ENCODE measurements at places on chromosomes 2 and 18.

- DNase-seq = peak; percentile 11
These were observed 559.2 kb downstream of the RNF144A start for GRCh38 chr2:7476371-7476770.

DNA sequence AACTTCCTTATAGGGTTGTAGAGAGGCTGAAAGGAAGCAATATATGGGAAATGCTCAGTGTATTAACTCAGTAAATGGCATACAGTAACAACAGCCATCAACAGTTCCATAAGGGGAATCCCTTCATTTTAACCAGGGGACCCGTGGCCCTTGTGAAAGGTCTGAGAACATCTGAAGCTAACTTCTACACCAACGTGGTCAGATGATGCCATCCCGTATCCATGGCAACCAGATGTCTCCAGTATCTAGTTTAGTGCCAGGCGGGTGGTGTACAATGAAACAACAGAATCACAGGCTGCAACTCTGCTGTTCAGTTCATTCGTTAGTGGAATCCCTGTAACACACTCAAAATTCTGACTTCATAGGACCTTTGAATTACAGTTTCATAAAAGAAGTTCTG is 162.3 kb downstream of the TGIF1 start:
- DNase-seq = peak; percentile 23

DNA sequence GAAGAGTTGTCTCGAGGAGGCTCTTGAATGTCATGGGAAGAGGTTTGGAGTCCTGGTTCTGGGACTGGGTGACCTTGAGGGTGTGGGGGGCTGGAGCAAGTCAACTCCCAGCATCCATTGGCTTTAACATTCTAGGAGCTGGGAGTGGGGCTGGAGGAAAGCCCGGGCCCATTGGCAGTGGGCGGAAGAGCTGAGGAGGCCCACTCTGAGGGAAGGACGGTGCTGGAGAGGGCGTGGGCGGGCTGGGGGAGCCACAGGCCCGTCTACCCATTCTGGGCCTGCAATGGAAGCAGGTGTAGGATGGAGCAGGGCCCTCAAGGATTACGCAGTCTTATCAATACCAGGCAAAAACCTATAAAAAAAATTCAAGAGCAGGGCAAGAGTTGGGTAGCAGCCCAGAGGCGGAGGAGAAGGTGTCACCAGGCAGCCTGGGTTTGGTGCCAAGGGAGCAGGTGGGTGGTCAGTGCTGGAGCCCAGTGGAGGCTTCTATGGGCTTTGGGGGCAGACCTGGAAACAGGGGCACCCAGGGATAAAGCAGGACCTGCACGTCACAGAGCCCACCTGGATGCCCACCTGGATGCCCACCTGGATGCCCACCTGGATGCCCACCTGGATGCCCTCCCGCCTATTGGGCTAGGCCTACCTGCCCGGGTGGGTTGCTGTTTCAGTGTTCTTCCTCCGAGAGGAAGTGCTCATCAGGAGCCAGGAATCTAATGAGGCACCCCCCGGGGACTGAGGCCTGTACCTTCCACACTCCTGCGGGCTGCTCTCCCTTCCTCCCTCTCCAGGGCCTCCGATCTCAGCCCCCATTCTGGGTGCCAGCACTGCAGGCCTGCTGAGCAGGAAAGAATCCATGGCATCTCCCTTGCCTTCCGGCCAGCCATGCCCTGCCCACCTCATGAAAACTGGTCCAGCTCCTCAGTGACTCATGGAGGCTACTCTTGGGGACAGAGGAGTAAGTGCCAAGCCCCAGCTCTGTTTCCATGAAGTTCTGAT is 71.3 kb downstream of the CTIF start:
- DNase-seq = no peak

GRCh38 chr2:26754972-26755670 is 9.0 kb upstream of the SLC35F6 start:
- no peak for DNase-seq

DNA sequence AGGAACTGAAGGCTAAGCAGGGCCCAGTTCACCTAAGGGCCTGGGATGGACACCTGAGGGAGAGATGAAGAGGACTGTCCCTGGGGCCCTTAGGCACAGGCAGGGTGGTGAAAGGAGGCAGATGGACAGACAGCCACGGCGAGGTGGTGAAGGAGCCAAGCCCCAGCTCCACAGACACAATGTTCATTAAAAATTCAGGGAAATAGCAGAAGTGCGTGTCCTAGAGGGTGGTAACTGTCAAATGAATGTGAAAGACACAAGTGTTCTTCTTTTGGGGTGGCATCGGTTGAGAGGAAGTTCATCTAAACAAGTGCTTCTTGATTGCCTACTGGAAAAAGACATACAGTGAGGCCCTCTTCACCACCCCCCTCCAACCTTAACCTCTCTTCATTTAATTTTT is 76.2 kb upstream of the SIX2 start:
- no peak for DNase-seq

GRCh38 chr2:2660789-2661355 is 329.8 kb upstream of the MYT1L start:
- no peak for DNase-seq

DNA sequence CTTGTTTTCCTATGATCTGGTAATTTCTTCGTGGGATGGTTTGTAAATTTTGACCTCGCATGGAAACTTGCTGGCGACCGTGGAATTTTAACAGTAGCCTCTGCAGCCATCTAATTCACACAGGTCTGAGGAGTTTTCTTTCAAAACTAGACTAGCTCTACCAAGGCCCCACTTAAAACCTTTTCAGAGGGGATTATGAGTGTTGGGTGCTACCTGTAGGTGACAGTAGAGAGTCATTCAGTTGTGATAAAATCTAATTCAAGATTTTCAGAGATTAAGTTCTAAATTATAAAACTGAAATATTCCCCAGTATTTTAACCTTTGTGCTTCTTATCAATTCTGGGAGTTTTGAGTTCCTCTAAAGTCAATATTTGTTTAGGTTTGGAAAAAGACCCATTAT is 31.0 kb downstream of the THSD7B start:
- DNase-seq = no peak

DNA sequence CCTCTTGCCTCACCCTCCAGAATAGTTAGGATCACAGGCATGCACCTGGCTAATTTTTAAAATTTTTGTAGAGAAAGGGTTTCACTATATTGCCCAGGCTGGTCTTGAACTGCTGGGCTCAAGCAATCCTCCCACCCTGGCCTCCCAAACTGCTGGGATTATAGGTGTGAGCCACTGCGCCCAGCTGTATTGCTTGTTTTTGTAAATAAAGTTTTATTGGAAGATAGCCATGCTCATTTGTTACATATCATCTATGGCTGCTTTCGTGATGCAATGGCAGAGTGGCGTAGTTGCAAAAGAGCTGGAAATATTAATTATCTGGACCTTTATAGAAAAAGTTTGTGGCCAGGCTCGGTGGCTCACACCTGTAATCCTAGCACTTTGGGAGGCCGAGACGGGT is 109.4 kb upstream of the SPRED2 start:
- no peak for DNase-seq

DNA sequence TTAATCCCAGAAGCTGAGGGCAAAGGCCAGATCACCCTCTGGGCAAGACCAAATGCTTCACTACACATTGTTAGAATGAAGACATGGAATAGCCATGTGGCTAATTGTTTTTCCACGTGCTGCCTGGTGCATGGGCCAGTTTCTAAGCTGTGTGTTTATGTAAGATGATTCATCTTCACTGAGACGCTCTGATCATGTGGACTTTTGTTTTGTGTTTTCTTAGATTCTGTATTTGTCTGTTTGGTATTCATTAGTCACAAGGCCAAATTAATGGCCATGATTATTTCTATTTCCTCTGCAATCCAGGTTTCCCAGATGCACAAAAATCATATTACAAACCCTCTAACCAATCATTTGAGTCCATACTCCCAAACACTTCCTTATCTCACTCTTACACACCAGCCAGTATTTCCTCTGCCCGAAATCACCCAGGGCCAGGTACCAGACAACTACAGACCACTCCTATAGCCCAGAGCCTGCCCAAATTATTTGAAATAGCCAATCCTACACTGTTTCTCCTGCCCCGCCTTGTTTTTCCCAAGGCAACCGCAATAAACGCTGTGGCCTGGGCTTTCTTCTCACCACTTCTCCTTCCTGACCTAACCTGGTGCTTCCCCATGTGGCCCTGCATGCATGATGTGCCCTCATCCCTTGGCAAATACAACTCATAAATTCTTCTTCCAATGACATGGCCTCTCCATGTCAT is 94.2 kb upstream of the SP3 start:
- DNase-seq = peak; percentile 35

DNA sequence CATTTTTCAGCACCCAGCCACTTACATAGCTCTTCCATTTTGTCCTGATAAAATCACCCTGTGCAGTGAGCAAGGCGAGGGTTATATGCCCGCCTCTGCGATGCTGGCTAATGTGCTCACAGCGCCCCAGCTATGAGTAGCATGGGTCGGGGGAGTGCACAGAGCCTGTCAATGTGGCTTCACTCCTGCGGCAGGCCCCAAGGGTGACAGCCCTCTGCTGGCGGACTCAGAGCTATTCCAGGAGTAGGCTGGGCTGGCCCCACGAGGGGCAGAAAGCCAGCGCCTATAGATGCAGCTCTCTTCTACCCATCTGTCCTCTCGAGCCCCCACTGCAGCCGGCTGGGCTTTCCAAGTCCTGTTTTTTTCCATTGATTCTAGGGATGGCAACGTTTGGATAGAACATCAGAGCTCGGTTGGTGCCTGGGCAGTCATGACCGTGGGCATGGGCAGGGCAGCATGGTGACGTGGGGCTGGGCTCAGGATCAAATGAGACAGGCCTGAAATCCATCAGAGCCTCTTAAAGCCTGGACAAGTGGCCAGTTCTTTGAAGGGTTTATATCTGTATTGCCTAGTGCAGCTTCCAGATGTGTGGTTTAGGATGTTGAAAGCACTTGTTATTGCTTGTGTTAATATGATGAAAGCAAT is 134.7 kb downstream of the MCFD2 start:
- peak; percentile 42 for DNase-seq

GRCh38 chr18:42730272-42730671 is 385.2 kb downstream of the RIT2 start:
- no peak for DNase-seq

DNA sequence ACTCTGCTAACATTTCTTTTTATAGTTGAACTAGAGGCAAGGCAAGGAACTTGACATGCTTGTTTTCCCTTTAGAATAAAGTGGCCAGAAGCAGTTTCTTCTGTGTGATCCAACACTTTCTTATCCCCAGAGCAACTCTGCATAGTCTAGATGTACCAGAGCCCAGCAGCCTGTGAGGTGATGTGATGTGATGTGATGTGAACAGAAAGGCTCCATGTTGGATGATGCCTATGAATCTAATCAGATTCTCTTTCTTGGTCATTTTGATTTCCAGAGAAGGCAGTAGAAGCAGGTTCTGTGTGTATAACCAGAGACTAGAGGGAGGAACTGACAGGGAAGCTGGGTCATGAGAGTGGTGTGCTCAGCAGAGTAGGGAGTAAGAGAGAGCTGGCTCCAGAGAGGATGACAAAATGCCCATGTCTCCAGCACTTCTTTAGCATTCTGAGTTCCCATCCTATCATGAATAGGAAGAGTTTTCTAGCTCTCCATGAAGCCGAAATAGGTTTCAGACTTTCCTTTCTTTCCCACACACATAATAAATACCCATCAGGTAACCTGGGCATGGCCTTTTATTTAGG is 31.0 kb upstream of the PTH2R start:
- no peak for DNase-seq

DNA sequence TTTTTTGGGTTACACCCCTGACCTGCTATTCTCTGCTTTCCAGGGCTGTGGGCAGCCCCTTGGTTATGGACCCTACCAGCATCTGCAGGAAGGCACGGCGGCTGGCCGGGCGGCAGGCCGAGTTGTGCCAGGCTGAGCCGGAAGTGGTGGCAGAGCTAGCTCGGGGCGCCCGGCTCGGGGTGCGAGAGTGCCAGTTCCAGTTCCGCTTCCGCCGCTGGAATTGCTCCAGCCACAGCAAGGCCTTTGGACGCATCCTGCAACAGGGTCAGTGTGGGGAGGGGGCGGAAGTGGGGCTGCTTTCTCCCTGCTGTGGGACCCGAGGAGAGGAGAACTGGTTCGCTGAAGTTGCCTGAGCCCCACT is 9.7 kb upstream of the WNT10A start:
- no peak for DNase-seq

DNA sequence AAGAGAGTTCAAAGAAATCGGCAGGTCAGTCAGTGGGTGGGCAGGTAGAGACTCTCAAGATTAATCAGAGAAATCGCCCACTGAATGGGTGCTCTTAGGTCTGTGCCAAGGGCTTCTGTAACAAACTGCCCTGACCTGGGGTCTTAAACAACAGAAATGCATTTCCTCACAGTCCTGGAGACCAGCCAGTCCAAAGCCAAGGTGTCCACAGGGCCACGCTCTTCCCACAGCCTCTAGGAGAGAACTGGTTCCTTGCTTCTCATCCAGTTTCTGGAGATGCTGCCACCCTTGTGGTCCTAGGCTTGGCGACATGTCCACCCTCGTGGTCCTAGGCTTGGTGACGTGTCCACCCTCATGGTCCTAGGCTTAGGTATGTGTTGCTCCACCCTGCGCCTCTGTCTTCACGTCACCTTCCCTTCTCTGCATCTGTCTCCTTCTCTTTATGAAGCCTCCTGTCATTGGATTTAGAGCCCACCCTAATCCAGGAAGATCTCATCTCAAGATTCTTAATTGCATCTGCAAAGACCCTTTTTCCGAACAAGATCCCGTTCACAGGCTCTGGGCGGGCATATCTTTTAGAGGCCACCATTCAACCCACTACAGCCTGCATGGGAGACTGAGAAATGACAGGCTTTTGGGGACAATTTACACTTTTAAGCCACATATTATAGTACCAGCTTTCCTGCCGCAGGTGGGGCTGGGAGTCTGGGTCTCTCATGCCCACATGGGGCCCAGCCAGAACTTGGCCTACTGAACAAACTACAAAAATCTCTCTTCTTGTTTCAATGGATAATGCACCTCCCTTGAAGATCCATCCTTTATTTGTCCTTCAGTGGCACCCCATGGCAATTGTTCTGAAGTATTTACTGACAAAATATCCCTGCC is 161.3 kb downstream of the ASB1 start:
- no peak for DNase-seq

DNA sequence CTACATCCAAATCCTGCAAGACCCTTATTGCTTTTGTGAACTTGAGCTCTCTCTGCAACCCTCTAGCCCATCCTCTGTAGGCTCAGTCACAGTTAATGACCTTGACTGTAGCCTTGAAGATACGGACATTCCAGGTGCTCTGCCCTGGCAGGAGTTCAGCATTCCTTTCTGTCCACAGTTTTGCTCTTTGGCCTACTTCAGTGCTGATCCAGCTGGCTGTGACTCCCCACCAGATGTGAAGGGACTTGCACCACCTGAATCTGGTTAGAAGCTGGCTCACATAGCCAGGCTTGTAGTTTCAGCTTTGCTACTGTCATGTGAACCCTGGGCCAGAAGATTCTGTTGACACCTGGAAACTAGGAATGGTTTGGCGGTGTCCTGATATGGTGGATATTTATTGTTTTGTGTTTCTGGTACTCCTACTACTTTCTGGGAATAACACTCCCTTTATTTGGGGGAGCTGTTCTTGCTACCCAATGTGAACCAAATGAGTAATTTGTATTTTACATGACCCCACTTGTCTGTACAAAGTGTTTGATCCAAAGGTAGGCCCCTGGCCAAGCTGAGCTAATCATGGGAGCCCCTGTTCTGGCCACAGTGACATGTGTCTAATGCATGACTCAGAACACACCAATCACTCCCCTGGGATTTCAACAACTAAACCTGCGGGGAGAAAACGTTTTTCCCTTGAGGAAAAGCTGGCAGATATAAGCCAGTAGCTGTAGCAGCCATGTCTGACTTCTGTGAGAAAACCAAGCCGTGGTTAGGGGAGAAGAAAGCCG is 73.4 kb downstream of the CDCA7 start:
- DNase-seq = peak; percentile 86

Measured in fibroblast of upper back skin (primary cell).